Right renal pelvis (tissue), 4 donors: ENCODE measurements at places on chromosomes 5 and 9.
A peak's percentile ranks its signal among the peaks of the same experiment; 100 is the strongest.

- no peak for DNase-seq
Measured at GRCh38 chr5:131180407-131180806, 9.7 kb downstream of the LYRM7 start.

GRCh38 chr5:91950328-91950727, 567.2 kb upstream of the ARRDC3 start:
- no peak for DNase-seq

DNA sequence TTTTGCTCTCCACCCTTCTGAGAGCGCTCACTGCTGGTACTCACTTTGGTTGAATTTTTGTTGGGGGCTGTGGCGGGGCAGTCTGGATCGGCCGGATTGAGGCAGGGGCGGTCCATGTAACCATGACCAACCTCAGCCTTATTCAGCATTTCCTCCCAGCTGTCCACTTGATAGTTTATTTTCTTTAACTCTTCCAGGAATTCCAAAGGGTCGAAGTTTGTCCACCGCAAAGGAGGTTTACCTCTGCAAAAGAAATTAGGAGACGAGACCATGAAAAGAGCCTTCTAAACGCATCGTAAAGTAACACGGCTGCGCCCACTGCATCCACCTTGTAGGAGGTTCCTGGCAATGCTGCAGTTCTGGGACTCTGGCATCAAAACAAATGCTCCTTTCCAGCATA, 36.4 kb downstream of the PTCH1 start:
- DNase-seq = no peak

DNA sequence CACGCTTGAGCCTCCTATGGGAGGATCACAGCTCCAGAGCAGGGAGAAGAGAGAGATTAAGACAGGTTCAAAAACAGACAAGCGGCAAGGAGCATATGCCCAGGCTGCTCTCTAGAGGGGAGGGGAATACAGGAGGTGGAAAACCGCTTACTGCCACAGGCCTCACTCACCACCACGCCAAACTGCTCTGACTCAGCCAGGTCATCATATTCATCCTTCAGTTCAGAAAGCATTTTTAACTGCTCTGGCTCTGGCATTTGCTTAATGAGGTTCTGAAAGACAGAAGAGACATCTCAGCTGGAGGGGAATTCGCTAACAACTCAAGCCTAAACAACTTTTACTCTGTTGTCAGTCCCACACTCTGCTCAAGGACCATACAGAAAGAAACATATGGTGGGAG, 40.1 kb downstream of the PCDHGC5 start:
- no peak for DNase-seq

- DNase-seq = no peak
Measured at GRCh38 chr5:67027171-67027570, 169.4 kb downstream of the CD180 start.

DNA sequence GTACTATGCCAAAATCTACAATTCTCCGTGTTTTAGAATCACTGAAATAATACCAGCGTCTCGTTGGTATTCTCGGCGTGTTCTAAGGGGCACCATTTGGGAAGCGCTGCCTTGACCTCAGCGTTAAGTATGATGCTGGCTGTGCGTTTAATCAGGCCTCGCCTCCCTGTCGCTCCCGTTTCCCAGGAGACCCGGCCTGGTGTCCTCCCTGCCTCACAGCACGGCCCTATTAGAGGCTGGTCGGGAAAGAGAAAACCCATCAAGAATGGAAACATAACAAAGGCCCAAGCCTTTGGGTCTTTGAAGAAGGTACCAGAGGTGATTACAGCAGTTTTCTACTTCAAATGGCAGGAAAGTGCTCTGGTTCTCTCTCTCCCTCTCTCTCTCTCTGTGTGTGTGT, 30.0 kb downstream of the GFPT2 start:
- DNase-seq = no peak

- DNase-seq = no peak
Measured at GRCh38 chr9:86836797-86837196, 110.5 kb downstream of the GAS1 start.

- no peak for DNase-seq
Measured at GRCh38 chr5:171728686-171729085, 56.9 kb upstream of the SMIM23 start.

GRCh38 chr9:78292026-78292425, 4.9 kb upstream of the PSAT1 start:
- no peak for DNase-seq

- DNase-seq = peak; percentile 55
Measured at GRCh38 chr5:150458802-150459557, 9.4 kb upstream of the RPS14 start.

DNA sequence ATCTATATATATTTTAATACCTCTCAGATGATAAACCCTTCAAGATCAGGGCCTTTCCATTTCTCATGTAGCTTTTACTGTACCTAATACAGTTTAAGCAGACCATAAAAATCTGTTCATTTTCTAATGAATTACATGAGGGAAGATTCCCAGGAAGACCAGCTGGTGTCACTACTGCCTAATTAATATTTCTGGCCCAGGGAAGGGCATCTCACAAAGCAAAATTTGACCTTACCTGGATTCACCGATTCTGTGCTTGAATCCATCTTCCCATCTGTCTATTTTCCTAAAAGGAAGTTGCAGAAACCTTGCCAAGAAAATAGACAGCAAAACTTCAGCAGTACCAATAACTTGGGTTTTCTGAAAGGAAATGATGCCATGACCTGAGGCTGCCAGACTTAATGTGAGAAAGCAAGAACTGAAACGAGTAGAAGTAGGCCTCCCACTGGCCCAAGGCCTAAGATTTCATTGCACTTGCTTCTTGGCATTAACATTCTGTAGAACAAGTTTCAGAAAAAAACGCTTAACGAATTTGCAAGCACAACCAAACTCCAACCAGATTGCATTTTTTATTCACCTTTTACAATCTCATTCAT, 83.0 kb upstream of the GLIS3 start:
- DNase-seq = peak; percentile 4

DNA sequence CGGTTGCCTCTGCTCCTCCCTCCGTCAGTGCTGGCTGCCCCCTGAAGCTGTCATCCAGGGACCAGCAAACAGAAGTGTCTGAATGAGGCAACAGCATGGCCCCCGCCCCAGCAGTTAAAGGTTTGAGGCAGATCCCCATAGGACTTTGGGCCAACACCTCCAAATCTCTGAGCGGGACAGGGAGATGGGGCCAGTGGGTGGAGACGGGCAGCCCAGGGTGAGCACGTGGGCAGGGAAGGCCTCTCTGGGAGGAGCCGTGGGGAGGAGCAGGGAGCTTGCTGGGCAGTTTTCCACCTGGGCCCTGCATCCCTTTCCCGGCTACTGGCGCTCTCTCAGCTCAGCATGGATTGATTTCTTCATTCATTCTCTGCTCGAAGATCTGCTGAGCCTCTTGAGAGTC, 39.1 kb upstream of the NOTCH1 start:
- DNase-seq = no peak

DNA sequence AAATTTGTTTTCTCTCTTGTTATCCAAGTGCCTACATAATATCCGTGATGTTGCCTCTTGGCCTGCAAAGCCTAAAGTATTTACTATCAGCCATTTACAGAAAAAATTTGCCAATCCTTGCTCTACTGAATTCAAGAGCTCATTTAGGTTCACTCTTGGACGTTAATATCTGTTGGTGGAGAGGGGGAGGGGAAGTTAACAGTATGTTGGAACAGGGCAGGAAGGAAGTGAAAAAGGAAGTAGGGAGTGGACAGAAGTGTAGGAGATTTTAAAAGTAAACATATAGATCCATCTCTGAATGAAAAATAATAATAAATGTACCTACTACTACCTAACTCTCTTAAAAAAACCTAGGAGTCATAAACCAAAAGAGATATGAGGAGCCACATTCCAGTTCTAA, 32.8 kb downstream of the ZNF608 start:
- no peak for DNase-seq

DNA sequence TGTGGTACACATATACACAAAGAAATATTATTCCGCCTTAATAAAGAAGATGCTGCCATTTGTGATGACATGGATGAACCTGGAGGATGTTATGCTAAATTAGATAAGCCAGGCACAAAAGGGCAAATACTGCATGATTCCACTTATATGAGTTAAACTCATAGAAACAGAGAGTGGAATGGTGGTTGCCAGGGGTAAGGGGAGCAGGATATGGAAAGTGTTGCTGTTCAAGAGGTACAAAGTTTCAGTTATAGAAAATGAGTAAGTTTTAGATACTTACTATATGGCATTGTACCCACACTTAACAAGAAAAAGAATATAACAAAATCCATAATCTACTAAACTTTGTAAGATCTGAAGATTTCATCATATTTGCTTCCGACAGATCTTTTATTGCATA, 252.2 kb downstream of the SYK start:
- DNase-seq = no peak

GRCh38 chr9:128169925-128170324, 9.9 kb downstream of the BBLN start:
- DNase-seq = no peak

DNA sequence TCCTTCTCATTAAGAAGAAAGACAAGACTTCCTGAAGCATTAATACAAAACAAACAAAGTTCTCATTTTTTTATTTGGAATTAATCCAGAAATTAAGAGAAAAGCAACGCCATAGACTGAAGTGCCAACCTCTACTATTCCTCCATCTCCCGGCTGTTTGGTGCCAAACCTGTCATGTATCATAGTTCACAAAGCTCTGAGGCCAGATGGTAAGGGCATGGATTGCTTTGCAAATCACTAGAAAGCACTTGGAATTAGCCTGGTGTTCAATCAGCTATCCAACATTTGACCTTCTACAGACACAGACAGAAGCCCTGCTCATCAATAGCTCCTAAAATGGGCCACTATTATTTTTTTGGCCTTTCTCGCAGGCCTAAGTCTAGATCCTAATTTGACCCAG, 33.8 kb downstream of the HTR1A start:
- DNase-seq = no peak

GRCh38 chr9:135244271-135245221, 157.1 kb downstream of the OLFM1 start:
- no peak for DNase-seq

DNA sequence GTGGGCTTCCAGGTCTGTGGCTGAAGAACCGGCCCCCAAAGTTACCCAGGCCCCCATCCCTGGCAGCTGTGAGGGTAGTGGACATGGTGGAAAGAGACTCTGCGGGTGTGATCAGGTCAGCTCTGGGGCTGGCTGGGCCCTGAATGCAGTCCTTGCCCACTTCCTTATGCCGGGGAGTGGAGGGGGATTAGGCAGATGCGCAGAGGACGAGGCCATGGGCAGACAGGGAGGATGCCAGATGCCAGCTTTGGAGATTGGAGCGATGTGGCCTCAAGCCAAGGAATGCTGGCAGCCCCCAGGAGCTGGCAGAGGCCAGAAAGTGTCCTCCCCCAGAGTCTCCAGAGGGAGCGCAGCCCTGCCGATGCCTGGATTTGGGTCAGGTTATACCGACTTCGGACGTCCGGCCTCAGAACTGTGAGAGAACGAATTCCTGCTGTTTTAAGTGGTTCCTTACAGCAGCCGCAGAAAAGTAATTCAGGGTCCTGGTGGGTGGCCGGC, 69.8 kb downstream of the ADAMTS2 start:
- DNase-seq = no peak

DNA sequence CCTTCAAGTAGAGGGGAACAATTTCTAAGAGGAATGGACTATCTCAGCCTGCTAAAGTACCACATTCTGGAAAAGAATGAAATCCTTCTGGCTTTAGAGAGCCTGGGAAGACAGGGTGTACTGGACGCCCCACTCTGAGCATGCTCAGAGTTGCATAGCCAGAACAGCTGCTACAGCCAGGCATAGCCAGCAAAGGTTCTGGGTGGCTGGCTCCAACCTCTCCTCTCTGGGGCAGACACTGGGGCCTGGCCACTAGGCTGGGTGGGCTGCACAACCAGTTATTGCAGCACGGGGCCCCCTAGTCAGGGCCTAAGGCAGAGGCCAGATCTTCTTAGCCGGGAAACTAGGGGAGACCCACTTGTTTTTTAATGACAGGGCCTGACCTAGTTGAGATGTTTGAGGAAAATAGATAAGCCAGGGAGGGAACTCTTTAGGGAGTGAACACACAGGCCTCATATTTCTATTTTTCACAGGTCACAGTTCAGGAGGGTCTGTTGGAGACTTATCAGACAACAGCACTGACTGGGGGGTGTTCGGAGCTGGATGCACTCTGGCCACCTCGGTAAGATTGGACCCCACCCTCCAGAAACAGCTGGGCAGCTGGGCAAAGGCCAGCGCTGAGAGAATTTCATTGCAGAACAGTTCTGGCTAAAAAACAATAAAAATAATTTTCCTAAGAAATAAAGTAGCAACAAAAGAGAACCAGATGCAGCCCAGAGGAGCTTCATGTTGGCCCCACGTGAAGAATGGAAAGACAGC, 142.9 kb downstream of the LPAR1 start:
- DNase-seq = no peak

DNA sequence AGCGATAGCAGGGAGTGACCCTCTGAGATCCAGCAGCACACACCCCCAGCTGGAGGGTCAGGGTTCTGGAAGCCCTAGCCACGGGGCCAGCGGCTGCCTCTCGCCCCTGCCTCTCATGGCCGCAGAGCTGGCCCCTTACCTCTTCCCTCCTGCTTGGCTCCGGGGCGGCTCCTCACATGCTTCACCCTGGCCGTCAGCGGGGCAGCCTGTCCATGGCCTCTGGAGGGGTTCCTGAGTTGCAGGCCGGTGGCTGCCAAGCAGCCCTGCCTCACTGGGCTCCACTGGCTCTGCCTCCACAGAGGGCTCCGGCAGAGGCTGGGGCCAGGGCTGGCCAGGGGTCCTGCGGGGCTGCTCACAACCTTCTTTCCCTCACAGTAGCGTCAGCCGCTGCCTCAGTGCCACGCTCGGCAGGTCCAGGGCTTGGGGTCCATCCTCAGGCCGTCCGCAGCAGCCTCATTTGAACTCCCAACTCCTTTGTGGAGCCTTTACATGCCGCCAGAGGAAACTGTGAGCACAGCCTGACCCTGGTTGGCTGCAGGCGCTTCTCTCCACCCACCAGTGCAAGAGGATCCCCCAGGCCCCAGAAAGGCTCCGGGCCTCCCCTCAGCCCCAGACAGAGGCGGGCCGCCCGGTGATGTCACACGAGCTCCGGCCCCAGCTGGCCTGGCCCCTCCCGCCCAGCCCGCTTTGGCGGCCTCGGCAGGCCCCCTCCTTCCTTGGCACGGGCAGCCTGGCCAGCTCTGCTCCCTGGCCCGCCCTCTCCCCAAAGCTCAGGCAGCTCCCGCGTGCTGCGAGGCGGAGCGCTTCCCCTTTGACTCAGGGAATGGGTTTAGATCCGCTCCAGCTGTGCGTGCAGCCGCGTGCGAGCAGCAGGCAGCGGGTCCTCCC, at the start of gene ANGPTL2:
Gene ANGPTL2 (minus strand): TSS at position 460 of the 888 bp plus-strand sequence. CDS start 13,904 bp downstream, outside the sequence.
- DNase-seq = peak; percentile 79

DNA sequence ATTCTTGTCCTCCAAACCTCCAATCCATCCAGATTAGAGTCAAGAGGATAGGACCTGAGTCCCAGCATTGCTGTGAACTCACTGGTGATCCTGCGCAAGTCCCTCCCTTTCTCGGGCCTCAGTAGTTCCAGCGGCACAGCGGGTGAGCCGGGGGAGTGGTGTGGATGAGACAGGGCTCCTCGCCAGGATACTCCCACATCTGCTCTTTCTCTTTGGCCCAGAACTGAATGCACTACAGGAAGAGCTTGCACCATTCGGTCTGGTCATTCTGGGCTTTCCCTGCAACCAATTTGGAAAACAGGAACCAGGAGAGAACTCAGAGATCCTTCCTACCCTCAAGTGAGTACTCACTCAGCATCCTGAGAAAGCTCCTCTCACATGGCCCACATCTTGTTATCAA, 6.3 kb downstream of the GPX3 start:
- DNase-seq = no peak

- DNase-seq = no peak
Measured at GRCh38 chr9:38720083-38720745, at the start of gene FAM240B. Gene FAM240B, minus strand, starts transcription at chr9:38720133. Its CDS starts 16,134 bp downstream, at chr9:38703999.

- DNase-seq = no peak
Measured at GRCh38 chr5:179766021-179766725, 27.6 kb upstream of the LTC4S start.

GRCh38 chr5:137679195-137679594, 56.7 kb downstream of the KLHL3 start:
- no peak for DNase-seq

GRCh38 chr5:95393279-95393678, 2.1 kb downstream of the FAM81B start:
- DNase-seq = no peak
